LHCN-M2 (cell line): ENCODE measurements at places on chromosomes 5 and 9.
A peak's percentile ranks its signal among the peaks of the same experiment; 100 is the strongest.

GRCh38 chr9:117779760-117780159, 75.6 kb downstream of the TLR4 start:
- DNase-seq, result no peak

DNA sequence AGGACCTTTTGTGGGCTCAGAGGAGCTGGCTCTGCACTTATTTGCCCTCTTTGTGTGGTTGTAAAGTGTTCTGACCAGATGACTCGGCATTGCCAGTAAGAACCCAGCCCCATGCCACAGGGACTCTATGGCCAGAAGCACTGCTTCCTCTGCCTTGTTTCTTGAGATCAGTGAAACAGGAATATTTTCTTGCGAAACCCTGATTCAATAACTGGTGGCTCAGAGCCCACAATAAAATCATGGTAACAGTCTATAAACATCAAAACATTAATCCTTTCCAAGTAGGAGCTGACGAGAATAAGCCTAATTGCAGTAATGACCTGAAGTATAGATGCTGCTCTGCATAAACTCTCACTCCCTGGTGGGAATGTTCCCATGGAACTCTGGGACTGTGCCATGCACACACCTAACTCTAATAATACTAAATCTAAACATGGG, 344.3 kb downstream of the ZNF608 start:
- peak; percentile 86 for DNase-seq

- no peak for DNase-seq
Measured at GRCh38 chr5:71873191-71873591, 154.1 kb downstream of the CARTPT start.

GRCh38 chr5:59843511-59844213, 49.9 kb downstream of the PDE4D start:
- DNase-seq, result no peak

- DNase-seq, result no peak
Measured at GRCh38 chr5:81187885-81188284, 45.2 kb upstream of the CKMT2 start.

DNA sequence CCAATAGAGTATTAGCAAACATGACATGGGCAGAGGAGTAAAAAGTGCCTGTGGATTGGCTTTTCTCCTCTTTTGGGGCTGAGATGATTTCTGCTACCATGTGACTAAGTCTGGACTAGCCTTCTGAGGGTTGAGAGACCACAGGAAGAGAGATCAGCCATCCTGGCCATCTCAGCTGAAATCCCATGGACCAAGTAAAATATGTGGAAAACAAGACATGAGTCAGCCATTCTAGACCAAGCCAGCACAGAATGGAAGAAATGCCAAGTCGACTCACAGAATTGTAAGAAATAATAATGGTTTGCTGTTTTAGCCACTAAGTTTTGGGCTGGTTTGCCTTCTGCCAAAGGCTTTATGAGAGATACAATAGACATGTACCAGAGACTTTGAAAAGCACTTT, 377.8 kb downstream of the CHSY3 start:
- DNase-seq, result peak; percentile 70

GRCh38 chr5:171275841-171276544, 33.1 kb upstream of the TLX3 start:
- no peak for DNase-seq

DNA sequence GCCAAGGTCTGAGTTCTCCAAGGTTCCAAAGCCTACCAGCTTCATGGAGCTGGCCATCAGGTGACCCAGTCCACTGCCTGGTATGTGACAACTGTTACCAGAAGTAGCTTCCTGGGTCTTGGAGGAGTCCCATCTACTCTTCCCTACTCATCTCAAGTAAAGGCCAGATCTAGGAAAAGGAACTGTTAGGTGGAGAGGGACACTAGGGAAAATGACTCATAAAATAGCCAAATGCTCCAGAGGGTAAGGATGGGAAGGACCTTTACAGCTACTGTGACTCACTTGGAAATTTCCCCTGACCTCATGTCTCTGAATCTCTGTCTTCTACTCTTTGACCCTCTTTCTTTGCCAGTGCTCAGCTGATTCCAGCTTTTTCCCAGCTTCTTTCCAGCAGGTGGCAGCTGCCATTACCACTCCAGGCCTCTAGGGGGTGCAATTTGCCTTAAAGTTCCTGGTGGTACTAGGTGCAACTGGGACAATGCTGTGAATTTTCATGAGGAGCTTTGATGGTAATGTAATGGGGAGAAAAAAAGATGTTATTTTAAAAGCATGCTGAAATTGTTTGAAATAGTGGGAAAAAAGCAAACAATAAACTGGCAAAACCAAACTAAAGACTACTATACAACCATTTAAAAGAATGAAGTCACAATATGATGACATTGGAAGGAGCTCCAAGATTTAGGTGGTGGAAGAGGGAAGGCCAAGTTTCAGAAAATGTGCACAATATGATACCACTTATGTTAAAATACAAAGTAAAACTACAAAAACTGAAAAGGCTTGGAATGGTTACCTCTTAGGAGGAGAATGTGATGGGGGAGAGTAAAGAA, 27.1 kb upstream of the MYORG start:
- DNase-seq, result peak; percentile 66

GRCh38 chr5:28305891-28306290, 1267.5 kb upstream of the CDH9 start:
- DNase-seq, result no peak
